SHP77 treated with DMSO at 0.1 percent for 48 hours (cell line): ENCODE measurements at places on chromosomes 1 and 21.

DNA sequence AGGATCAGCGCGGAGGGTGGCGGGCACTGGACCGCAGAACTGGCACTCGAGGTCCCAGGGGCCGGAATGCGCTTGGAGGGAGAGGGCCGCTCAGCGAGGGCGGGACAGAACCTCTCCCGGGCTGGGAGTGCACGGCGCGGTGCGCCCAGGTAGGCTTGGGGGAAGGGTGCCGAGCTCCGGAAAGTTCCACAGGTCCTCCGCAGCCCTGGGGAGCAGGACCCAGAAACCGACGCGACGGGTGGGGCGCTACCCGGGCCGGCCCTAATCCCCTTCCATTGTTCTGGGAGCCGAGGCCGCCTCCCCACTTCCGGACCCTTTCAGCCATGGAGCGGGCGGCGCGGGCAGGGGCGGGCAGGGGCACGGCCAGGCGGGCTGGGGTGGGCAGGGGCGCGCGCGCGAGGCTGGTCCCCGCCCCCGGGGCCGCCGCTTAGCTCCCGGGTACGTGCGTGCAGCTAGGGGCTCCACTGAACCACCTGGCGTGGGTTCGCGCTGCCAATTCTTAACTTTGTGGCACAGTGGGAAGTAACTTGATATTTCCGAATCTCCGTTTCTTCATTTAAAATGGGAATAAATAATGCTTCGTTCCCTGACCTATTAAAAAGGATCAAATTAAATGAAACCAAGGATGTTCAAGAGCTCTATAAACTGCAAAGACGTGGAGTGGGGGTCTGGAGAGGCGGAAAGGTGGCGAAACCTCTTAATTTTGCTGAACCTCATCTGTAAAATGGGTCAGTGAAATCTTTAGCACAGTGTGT, 20.7 kb downstream of the LGR6 start:
- DNase-seq, result no peak

- DNase-seq, result no peak
Measured at GRCh38 chr1:31970873-31971272, 32.7 kb upstream of the PTP4A2 start.

GRCh38 chr1:54018635-54019034, 649 bp upstream of the LDLRAD1 start:
- DNase-seq, result no peak

DNA sequence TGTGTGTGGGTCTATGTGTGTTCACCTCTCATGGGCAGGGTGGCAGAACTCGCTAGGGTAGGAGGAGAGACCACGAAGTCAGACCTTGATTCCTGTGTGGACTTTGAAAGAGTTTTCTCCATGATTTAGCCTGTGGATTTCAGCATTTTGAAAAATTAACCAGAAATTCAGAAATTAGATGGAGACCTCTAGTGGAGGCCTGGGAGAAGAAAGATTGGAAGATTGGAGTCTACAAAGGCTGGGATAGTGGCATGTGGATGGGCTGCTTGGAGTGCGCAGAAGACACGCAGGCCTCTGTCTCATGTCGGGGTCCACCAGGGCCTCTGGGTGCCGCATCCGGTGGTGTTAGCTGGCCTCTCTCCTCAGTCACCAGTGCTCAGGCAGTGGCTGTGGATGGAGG, 18.9 kb upstream of the IGSF5 start:
- DNase-seq, result no peak

- DNase-seq, result no peak
Measured at GRCh38 chr1:77990629-77991204, 11.8 kb upstream of the FUBP1 start.

GRCh38 chr1:150061632-150062101, 5.9 kb upstream of the VPS45 start:
- DNase-seq, result no peak

- DNase-seq, result peak; percentile 18
Measured at GRCh38 chr21:25283720-25284119, 323.6 kb downstream of the MRPL39 start.

GRCh38 chr21:17784180-17784598, 35.0 kb downstream of the C21orf91 start:
- DNase-seq, result no peak

DNA sequence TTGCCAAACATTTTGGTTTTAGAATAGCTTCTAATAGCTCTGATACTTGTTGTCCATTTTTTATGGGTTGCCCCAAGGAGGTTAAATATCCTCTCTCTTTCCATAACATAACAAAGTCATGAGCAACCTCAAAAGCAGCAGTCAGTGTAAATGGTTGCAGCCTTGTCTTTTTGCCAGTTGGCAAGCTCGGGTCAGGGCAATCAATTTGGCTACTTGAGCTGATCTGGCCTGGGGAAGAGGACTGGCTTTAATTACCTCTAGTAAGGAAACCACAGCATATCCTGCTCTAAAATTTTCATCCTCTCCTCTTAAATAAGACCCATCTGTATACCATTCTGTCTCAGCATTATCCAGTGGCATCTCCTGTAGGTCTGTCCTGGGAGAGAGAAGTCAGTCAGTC, 21.2 kb upstream of the FMO4 start:
- DNase-seq, result no peak

GRCh38 chr1:201905234-201905890, 16.7 kb downstream of the SHISA4 start:
- DNase-seq, result no peak

DNA sequence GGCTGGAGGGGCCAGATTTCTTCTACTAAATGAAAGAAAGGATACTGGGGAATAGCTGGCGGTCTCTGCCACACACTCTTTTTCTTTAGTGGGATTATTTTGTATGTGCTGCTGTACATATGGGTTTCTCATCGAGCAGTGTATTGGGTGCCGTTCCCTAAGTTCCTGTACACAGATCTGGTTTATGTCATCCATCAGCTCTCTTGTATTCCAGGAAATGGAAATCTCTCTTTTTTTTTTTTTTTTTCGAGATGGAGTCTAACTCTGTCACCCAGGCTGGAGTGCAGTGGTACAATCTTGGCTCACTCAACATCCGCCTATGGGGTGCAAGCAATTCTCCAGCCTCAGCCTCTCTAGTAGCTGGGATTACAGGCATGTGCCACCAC, 27.0 kb upstream of the NID1 start:
- DNase-seq, result no peak

GRCh38 chr1:51219022-51219421, 17.1 kb upstream of the RNF11 start:
- no peak for DNase-seq

- no peak for DNase-seq
Measured at GRCh38 chr1:31689854-31690253, 14.0 kb downstream of the COL16A1 start.

GRCh38 chr1:231970684-231971083, 344.1 kb downstream of the DISC1 start:
- no peak for DNase-seq

DNA sequence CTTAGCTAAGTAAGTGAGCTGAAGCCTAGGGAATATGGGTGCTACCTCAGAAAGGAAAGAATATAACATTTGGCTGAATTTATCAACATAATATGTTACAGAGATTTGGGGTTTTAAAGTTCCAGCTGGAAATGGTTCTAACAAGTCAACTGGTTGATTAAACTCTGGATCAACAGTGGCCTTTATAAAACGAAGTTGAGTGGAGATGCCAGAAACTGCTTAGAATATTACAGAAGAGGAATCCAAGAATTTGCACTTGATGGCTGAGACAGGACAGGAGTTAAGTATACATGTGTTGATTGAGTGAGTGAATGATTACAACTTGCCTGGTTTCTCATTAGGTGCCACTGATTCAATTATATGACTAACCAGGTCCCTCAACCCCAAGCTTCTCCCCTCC, 7.4 kb upstream of the ZBTB17 start:
- no peak for DNase-seq

DNA sequence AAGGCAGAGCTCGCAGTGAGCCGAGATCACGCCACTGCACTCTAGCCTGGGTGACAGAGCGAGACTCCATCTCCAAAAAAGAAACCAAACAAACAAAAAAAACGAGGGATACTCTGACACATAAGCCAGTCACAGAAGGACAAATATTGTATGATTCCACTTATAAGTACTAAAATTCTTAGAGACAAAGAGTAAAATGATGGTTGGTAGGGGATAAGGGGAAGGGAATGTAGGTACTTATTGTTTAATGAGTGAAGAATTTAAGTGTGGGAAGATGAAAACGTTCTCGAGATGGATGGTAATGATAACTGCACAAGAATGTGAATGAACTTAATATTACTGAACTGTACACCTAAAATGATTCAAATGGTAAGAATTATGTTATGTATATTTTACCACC, 66.7 kb upstream of the GUCA2A start:
- DNase-seq, result no peak

DNA sequence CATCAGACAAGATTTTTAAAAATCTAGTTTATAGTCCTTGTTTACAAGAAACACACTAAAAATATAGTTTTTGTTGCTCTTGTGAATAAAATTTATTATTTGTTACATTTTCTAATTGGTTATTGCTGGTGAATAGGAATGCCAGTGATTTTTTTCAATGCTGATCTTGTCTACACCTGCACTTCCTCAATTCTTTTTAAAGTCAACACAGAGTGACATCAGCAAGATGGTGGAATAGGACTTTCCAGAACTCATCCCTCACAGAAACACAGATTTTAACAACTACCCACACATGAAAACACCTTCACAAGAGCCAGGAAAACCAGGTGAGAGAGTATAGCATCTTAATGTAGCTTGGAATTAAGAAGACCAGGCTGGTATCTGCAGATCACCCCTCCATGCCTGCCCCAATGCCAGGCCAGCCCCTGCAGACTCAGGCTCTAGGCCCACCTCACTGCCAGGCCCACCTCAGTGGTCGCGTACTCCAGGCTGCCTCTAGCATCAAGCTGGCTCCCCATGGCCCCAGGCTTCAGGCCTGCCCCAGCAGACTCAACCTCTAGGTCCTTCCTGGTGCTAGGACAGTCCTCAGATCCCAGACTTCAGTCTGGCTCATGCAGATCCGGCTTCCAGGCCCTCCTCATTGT, 117.6 kb downstream of the WDR3 start:
- no peak for DNase-seq
